ENCODE measurements at places on chromosomes 1 and 21.

GRCh38 chr1:152111515-152111968 is 3.7 kb downstream of the TCHH start:
- no peak for DNase-seq

DNA sequence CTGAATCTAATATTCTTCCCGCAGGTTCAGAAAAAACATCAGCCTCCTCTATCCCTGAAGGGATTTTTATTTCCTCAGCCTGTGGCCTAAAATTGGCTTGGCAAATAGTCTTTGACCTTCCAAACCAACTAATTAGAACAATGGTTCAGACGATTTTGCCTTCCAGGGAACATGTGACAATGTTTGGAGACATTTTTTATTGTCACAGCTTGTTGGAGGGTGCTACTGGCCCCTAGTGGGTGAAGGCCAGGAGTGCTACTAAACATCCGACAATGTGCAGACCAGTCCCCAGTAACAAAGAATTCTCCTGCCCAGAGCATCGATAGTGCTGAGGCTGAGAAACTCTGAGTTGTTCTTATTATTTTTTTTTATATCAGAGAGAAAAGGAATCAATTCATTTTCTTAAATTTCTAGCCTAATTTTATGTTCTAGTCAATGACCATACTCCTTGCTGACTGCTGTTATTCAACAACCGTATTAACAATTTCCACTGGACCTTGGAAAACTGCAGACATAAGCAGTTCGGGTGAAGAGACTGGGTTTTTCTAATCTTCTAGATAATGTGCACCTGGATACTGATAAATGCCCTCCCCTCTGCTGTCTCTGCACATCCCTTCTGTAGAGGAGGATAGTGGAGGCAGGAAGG is 280.7 kb downstream of the LMX1A start:
- no peak for DNase-seq

- no peak for DNase-seq
These were observed 76.6 kb downstream of the ADCY10 start for GRCh38 chr1:167837326-167837725.

DNA sequence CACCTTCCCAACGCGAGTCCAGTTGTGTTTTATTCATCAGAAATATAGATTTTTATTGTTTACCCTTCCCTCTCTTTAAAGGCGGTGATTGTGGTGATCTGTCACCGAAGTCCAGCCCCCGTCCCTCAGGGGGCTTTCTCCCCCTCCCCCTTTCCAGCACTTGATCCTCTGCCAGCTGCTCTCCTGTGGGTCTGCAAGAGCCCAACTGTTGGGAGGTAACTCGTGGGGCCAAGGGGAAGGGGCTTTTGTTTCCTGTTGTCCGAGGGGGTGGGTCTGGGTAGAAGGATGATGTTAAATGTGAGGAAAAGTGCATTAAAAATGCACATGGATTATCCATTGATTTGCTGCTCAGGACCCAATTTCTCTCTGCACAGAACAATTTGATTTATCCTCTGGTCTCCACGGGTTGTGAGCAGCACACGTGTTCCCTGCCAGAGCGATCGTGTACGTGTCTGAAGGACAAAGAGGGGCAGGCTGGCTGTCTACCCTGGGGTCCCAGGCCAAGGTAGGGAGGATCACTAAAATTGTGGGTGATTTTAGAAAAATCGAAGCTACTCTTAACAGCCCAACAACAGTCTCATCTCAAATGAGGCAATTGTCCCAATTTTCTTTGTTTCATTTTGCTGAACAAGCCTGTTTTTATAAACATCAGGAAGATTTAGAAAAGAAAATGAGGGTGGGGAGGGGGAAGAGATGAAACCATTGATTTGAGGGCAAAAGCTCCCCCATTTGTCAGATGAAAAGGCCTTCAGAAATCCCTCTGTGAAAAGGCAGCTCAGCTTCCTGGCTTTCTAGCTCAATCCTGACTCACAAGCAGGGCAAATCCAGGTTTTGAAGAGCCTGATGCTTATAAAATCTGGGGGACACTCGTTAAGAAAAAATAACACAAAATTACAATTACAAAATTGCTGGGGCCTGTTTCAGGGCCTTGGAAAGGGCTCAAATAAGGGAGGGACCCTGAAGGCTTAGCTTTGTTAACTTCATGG is 176.2 kb downstream of the RHOU start:
- DNase-seq, result no peak

- DNase-seq, result no peak
These were observed 108.9 kb upstream of the NEK7 start for GRCh38 chr1:198047913-198048312.
